Esophagus squamous epithelium (tissue), 5 donors: ENCODE measurements at places on chromosomes 5 and 9.
A peak's percentile ranks its signal among the peaks of the same experiment; 100 is the strongest.

- no peak overlapping the region for H3K27ac ChIP-seq
- H3K4me1 ChIP-seq, result peaks cover 3% of the 10 kb centered on the region
- no peaks in the 10 kb centered on the region for H3K36me3 ChIP-seq
- H3K27me3 ChIP-seq, result no peaks in the 10 kb centered on the region
- no peak for DNase-seq
These were observed 119.8 kb downstream of the EBF1 start for GRCh38 chr5:158979749-158980521.

- H3K36me3 ChIP-seq, result no peaks in the 10 kb centered on the region
- no peak overlapping the region for H3K4me3 ChIP-seq
- H3K27ac ChIP-seq, result no peak overlapping the region
- DNase-seq, result no peak
- no peaks in the 10 kb centered on the region for H3K27me3 ChIP-seq
These were observed 234.3 kb downstream of the CHSY3 start for GRCh38 chr5:130138406-130139045.

GRCh38 chr5:21173526-21173925 is 1185.5 kb upstream of the CDH18 start:
- no peak overlapping the region for H3K27ac ChIP-seq
- H3K36me3 ChIP-seq, result no peaks in the 10 kb centered on the region
- no peak for DNase-seq
- no peaks in the 10 kb centered on the region for H3K27me3 ChIP-seq
- H3K4me1 ChIP-seq, result no peaks in the 10 kb centered on the region
- H3K4me3 ChIP-seq, result no peak overlapping the region

DNA sequence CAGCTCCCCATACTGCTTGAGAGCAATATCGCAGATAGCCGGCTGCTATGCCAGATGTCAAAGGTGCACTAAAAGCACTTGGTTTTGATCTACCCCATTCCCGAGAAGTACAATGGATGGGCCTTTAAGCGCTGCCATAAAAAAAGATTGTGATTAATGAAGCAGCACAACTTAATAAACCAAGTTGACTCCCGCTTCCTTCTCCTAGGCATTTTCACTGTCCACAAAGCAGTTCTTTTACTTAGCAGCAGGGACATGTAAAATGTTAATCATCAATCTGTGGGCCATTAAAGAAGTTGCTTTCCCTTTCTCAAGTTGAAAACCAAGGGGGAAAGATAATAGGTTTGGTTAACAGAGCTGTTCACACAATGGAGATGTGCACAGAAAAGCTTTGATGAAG is 176.4 kb downstream of the TRPM6 start:
- H3K27ac ChIP-seq, result no peak overlapping the region
- no peaks in the 10 kb centered on the region for H3K4me1 ChIP-seq
- no peak overlapping the region for H3K4me3 ChIP-seq

GRCh38 chr5:16855898-16856297 is 80.2 kb downstream of the MYO10 start:
- peaks cover 5% of the 10 kb centered on the region for H3K36me3 ChIP-seq
- H3K27me3 ChIP-seq, result no peaks in the 10 kb centered on the region
- no peak for DNase-seq
- peak overlapping the region; percentile 40 for H3K27ac ChIP-seq
- no peak overlapping the region for H3K4me3 ChIP-seq
